ENCODE measurements at places on chromosomes 7 and 10. TPM values are rescaled to one million over a fixed set of nuclear protein-coding genes. Genes with fewer than 3 reads are reported as not detected.

SLC18A3 gene
- polyA plus RNA-seq: not detected

CNTNAP2 gene
- polyA plus RNA-seq: not detected

DNAJC12 gene
- polyA plus RNA-seq: 1.5 TPM

CABCOCO1 gene
- not detected for polyA plus RNA-seq

RAPGEF5 gene
- polyA plus RNA-seq: 10.8 TPM

PDK4 gene
- 116 TPM for polyA plus RNA-seq

DNA sequence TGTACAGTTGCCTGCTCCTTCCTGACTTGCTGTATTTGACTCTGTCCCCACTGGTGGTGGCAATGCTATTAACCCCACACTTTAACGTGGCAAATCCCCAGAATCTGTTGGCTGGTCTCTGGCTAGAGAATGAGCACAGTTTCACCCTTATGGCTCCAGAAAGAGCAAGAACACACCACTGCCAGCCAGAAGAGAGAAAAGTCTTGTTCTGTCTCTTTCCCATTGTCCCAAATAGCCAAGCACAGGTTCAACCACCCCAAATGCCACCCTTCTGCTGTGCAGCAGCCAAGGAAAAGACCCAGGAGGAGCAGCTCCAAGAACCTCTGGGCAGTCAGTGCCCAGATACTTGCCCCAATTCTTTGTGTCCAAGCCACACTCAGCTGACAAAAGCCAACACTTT is 11.3 kb downstream of the SLC16A9 start:
- no peak for DNase-seq
- no peaks in the 10 kb centered on the region for H3K4me1 ChIP-seq
- H3K27me3 ChIP-seq: no peaks in the 10 kb centered on the region
- no peaks in the 10 kb centered on the region for H3K36me3 ChIP-seq
- no peak overlapping the region for H3K4me3 ChIP-seq

- peaks cover 12% of the 10 kb centered on the region for H3K4me1 ChIP-seq
- H3K36me3 ChIP-seq: no peaks in the 10 kb centered on the region
- no peak for DNase-seq
Measured at GRCh38 chr10:70649526-70649925, 22.8 kb upstream of the ADAMTS14 start.

GRCh38 chr7:115097175-115097671 is 175.3 kb downstream of the MDFIC start:
- no peaks in the 10 kb centered on the region for H3K4me1 ChIP-seq
- no peak for DNase-seq
- H3K36me3 ChIP-seq: no peaks in the 10 kb centered on the region

DNA sequence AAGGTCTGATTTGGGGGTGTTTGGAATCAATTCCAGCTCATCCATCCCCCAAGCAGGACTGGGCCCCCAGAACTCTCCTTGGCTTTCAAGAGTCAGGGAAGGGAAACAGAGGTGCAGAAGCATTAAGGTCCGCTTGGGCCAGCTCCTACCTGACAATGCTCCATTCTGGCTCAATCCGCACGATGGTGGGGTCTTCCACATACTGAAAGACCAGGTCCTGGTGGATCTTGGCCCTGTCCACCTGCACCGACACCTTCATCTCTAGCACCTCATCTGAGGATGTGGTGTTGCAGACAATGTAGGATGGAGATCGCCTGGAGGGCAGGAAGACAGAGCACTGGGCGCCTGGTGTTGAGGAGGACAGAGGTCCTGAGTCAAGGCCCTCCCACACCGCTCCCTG is 391.1 kb downstream of the PLXNA4 start:
- no peak overlapping the region for H3K4me3 ChIP-seq
- no peak for DNase-seq

DNA sequence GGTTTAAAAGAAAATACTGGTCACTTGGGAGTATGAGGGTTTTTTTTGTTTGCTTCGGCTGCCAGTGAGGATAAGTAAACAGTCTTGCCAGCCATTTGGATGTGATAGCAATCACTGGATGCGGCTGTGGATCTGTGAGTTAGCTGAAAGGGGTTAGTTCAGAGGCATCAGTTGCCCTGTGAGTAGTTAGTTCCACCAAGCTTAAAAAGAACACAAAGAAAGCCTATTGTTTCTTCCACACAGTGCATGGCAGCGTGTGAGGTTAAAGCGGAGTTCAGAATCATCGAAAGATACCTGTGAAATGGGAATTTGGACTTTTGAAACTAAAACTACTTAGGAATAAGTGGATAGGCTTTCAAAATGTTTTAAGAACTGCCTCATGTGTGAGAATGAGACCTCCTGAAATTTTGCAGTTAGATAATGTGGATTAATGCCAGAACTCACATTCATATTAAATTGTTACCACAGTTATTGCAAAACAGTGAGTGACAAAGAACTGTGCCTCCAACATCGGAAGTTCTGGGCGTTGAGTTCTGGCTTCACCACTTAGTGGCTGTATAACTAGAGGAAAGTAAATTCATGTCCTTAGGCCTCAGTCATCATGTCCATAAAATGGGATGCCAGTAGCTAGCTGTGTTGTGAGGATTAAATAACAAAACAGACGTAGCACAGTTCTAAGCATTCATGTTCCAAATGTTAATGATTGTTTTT is 31.3 kb downstream of the KIAA1217 start:
- H3K36me3 ChIP-seq: no peaks in the 10 kb centered on the region
- H3K27me3 ChIP-seq: no peaks in the 10 kb centered on the region
- H3K27ac ChIP-seq: no peak overlapping the region
- H3K4me3 ChIP-seq: no peak overlapping the region

DNA sequence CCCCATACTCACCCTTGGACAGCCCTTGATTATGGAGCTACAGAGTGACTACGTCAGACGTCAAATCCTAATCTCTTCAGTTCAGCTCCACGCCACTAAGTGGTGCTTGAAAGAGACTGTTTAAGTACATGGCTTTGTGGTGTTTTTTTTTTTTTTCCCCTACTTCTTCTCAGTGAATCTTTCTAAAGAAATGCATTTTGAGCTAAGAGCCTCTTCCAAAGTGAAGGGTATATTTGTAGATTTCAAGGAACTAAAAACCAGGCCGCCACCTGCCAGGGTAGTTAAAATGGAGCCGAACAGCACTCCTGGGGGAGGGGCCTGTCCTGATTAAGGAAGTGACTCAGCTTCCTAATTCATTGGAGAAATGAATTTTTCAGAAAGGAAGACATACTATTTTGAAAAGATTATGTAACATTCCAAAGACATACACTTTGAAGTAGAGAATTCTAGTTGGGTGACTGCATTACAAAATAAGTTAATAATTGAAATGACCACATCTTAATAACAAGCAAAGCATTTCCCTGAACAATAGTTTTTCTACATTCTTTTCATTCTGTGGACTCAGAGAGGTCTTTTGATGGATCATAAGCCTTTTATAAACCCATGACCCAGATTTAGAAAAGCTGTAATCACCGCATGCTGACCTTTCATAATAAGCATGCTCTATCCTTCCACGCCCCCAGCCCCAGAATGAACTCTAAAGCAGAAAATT is 20.6 kb upstream of the VPS41 start:
- H3K4me1 ChIP-seq: no peaks in the 10 kb centered on the region
- DNase-seq: no peak
- no peak overlapping the region for H3K4me3 ChIP-seq
- H3K27ac ChIP-seq: no peak overlapping the region
- H3K36me3 ChIP-seq: no peaks in the 10 kb centered on the region

- peaks cover 13% of the 10 kb centered on the region for H3K27me3 ChIP-seq
- no peaks in the 10 kb centered on the region for H3K36me3 ChIP-seq
- H3K4me3 ChIP-seq: no peak overlapping the region
- DNase-seq: peak; percentile 54
- H3K4me1 ChIP-seq: no peaks in the 10 kb centered on the region
Measured at GRCh38 chr10:77513781-77514331, 123.8 kb downstream of the KCNMA1 start.

DNA sequence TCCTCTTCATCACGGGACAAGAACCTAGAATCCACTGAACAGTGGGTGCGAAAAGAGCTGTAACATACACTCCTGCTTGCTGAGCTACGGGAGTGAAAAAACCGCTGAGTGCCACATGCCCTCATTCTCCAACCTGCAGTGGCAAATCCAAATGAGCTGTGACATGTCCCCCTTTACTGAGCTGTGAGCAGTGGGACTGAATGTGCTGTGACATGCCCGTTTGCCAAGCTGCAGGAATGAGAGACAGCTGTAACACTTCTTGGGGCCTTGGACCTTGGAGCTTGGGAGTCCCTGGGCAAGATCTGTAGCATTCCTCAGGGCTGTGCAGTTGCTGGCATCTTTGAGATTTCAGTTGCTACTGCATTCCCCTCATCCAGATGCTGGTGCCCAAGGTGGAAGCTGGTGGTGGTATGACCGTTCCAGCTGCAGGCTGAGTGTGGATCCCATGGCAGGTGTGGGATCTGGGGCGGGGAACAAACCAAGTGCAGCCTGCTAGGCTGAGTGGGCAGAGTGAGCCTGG is 85.0 kb downstream of the TMEM106B start:
- no peaks in the 10 kb centered on the region for H3K4me1 ChIP-seq
- H3K27me3 ChIP-seq: no peaks in the 10 kb centered on the region
- no peak overlapping the region for H3K4me3 ChIP-seq
- H3K36me3 ChIP-seq: no peaks in the 10 kb centered on the region

- H3K36me3 ChIP-seq: no peaks in the 10 kb centered on the region
- H3K4me3 ChIP-seq: peak overlapping the region; percentile 35
- H3K27me3 ChIP-seq: no peaks in the 10 kb centered on the region
- no peak for DNase-seq
- peaks cover 17% of the 10 kb centered on the region for H3K4me1 ChIP-seq
Measured at GRCh38 chr7:70092314-70093204, 494.3 kb downstream of the AUTS2 start.

GRCh38 chr10:598415-599170 is 90.9 kb downstream of the DIP2C start:
- H3K36me3 ChIP-seq: no peaks in the 10 kb centered on the region
- no peak for DNase-seq
- peaks cover 44% of the 10 kb centered on the region for H3K4me1 ChIP-seq
- H3K27me3 ChIP-seq: no peaks in the 10 kb centered on the region
- H3K4me3 ChIP-seq: no peak overlapping the region

DNA sequence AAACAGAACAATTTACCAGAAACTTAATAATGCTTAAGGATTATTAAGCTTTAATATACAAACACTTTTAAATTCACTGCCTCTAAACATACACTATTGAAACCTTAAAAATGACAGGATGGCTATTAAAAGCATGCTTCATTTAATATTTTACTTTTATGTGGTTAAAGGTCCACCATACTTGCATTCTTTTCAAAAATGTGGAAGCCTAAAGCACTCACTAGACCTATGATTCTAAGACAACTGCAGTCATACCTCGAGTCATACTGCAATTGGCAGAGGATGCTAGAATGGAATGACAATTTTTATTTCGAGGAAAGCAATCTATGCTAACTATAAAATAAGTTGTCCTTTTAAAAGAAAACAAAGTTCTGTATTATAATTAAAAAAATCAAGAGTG is 85.3 kb downstream of the PIP4K2A start:
- peaks cover 97% of the 10 kb centered on the region for H3K4me1 ChIP-seq
- H3K36me3 ChIP-seq: no peaks in the 10 kb centered on the region
- no peak overlapping the region for H3K27ac ChIP-seq
- H3K4me3 ChIP-seq: no peak overlapping the region

DNA sequence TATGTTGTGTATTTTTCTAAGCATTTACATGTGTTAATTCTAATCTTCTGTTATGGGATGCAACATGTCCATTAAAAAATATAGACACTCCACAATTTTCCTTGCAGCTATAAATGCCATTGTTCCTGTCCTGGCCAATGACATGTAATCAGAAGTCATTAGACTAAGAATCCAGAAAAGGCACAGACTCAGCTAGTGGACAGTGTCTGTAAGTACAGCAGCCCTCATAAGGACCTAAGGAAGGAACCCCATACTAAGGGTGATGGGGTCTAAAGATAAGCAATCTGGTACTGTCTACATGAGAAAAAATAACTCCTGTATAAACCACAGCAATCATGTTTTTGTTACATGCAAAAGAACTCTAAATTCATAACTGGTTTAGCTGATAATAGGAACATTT is 115.9 kb downstream of the GPR85 start:
- H3K27me3 ChIP-seq: no peaks in the 10 kb centered on the region
- H3K27ac ChIP-seq: no peak overlapping the region
- H3K4me3 ChIP-seq: no peak overlapping the region
- H3K4me1 ChIP-seq: no peaks in the 10 kb centered on the region

DNA sequence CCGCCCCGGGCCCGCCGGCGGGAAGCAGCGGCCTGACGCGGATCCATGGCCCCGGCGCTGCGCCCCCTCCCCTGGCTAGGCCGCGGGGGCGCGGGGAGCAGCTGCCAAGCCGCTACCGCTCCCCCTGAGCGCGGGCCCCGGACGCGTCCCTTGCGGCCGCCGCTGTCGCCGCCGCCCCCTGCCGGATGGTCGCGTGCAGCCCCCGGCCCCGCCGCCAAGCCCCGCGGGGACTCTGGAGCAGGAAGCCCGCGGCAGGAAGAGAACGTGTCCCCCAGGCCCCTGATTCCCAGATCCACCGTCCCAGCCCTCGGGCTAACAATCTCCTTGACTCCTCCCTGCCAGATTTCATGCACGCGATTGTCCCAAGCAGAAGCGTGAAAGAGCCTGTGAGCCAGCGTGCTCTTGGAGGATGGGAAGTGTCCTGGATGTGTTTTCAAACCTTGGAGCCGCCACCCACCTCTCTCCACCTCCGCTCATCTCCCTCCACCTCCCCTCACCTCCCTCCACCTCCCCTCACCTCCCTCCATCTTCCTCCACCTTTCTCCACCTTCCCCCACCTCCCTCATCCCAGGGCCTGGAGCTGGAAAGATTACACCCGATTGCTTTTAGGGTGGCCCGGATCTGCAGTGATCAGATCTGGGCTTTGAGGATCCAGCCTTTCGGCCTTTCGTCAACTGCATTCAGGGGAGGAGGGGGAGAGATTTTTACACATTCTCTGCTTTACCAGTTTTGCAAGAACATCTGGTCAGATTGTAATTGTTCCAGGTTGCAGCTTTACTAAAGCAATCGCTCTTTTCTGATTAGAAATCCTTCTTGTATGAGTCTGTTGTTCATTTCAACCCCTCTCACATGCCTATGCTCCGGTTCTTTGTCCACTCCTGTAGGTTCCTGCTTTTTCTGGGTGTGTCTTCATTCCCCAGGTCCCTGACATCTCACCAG is 570 bp upstream of the PRTFDC1 start:
- peak; percentile 47 for DNase-seq
- no peaks in the 10 kb centered on the region for H3K27me3 ChIP-seq
- no peaks in the 10 kb centered on the region for H3K36me3 ChIP-seq
- H3K27ac ChIP-seq: peak overlapping the region; percentile 77

DNA sequence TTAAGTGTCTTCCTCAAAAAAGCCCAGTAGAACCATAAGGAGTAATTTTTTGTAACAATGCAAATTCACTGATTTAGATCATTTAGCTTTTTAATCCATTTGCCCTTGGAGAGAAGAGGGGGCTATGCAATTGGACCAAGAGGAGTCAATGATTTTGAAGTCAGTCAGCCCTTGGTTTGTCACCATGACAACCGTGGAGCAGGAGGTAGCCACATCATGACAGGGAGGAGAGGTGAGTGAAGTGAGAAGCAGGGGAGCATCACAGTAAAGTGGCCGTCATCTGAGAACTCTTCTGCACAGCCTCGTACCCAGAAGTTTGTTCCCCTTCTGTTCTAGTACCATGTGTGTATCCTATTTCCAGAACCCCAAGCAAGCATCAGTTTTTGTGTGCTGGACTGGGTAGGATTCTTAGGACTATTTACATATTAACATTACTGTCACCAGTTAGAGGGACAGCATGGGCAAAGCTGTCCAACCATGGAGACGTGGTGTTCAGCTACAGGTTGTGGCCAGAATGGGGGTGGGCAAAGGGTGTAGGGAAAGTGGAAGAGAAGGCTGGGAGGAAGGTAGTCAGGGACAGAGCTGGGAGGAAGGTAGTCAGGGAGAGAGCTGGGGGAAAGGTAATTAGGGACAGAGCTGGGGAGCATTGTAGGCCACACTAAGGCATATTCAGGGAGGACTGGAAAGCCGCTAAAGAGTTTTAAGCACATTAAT is 13.1 kb downstream of the UBE3C start:
- no peak for DNase-seq
- H3K4me3 ChIP-seq: no peak overlapping the region
- no peak overlapping the region for H3K27ac ChIP-seq
- peaks cover 26% of the 10 kb centered on the region for H3K4me1 ChIP-seq
- no peaks in the 10 kb centered on the region for H3K36me3 ChIP-seq
- no peaks in the 10 kb centered on the region for H3K27me3 ChIP-seq
